Right hindlimb (tissue), 1 donor: ENCODE measurements at places on chromosomes 1 and 21.

DNA sequence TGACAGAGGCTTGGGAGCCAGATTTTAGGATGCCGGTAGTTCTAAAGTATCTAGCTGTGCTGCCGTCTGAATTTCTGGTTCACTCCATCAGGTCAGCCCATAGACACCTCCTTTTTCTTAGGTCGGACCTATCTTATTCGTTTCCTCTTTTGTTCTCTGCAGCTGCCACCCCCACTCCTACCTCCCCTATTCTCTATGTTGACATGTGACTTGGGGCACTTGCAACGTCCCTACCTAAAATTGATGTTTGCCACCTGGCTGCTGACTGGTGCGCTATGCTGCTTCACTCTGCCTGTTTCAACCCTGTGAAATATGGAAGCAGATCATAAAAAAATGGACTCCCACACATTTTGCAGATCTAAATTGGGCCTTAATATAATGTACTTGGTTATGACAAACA lies 55.3 kb downstream of the PBX1 start:
- DNase-seq = no peak

DNA sequence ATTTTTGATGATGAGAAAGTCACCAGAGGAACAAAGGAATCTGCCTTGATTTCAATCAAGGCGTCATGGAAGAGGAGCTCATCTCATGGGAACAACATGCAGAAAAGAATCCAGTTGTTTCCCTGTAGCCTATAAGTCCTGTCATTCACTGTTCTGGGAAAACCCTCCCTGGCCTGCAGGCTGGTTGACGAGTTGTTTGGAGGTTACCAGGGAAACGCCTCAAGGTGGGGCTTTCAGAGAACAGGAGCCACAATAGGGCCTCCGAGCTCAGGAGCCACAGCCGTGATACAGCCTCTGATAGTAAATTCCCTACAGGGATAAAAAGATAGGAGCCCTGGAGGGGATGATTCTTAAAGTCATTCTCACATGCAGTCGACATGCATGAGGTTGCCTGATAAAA lies 135.2 kb downstream of the PSMG1 start:
- peak; percentile 63 for DNase-seq

GRCh38 chr1:72322910-72323309 lies 40.6 kb upstream of the NEGR1 start:
- DNase-seq = no peak

DNA sequence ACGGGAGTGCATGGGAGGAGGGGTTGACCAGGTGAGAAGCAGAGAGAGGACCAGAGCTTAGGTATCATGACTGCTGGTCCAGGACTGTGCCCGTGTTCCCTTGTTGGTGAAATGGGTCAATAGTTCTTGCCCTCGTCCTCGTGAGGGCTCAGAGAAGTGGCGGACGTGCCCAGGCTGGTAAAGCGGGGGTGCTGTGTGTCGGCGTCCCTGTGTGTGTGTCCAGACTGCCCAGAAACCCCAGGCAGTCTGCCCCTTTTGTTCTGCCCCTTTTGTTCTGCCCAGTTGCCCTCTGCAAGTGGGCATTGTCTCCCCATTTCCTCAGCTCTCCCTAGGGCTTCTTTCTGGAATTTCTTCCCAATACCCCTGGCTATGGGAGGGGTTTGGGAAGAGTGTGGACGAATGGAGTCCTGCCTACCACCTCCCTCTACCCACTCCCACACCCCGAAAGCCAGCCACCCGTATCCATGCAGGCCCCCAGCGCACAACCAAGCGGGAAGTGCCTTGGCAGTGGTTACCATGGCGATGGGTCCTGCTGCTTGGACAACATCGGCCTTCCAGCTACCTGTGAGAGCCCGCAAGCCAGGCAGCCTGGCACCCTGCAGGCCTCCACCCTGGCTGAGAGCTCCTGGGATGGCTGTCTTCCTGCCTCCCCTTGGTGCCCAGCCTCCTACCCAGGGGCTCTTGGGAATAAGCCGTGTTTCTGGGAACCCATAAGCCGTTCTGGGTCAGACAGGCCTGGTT lies 34.7 kb downstream of the ACOT11 start:
- DNase-seq = peak; percentile 49

GRCh38 chr21:26534517-26534916 lies 38.6 kb downstream of the CYYR1 start:
- no peak for DNase-seq

GRCh38 chr1:87392248-87393192 lies 63.8 kb downstream of the LMO4 start:
- DNase-seq = no peak

DNA sequence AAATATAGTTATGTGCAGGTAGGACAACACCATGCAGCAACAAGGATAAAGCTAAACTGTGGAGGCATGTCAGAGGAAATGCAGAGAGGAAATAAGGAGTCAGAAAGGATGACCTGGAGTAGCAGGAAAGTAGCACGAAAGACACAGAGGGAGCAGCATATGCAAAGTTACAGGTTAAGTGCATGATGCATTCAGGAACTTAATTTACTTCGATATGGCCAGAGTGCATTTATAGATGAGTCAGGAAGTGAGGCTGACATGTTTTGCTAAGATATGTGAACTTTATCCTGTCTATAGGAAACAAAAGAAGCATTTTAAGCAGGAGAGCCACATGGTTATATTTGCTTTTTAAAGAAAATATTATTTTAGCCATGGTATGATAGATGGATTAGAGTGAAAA lies 15.4 kb upstream of the MUTYH start:
- no peak for DNase-seq

GRCh38 chr1:64966158-64966971 lies at the start of gene JAK1:
Gene JAK1 (minus strand): TSS chr1:64966549. CDS start chr1:64886264, 80,285 bp downstream.
- DNase-seq = peak; percentile 94

GRCh38 chr1:217525773-217526490 lies 105.0 kb downstream of the GPATCH2 start:
- DNase-seq = no peak

DNA sequence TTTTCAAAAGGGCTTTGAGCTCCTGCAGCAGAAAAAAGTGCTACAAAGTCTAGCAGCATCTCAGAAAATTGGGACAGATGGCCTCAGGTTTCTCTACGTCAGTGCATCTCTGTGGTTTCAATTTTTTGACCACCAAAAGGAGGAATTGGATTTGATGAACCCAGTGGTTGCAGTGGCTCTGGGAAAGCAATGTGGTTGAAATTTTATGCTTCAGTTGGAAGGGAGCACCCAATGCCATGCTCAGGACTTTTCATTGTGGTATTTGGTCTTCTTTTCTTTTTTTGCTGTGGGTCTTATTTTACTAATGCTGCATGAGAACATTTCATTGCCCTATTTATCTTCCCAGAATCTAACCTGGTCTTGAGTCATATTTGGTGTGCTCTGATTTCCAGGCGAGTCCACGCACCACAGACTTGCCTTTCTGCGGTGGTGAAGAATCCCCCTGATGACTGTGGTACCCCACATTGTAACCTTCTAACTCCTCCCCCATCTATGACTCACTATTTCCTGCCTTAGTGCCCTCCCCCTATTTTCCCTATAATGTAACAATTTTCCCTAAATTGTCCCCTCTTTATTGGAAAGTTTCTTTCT lies 56.7 kb downstream of the S1PR1 start:
- no peak for DNase-seq

DNA sequence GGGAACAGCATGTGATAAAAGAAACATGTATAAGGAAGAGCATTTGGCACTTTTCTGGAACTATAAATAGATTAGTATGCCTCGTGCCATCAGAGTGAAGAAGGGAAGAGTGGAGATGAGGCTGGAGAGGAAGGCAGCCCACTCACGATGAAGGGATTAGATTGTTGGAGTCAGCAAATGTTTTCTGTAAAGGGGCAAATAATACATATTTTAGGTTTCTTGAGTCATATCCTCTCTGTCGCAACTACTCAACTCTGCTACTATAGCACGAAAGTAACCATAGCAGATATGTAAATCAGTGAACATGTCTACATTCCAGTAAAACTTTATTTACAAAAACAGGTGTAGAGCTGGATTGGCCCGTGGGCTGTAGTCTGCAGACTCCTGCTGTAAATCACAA lies 147.8 kb downstream of the TENT5C start:
- DNase-seq = no peak

DNA sequence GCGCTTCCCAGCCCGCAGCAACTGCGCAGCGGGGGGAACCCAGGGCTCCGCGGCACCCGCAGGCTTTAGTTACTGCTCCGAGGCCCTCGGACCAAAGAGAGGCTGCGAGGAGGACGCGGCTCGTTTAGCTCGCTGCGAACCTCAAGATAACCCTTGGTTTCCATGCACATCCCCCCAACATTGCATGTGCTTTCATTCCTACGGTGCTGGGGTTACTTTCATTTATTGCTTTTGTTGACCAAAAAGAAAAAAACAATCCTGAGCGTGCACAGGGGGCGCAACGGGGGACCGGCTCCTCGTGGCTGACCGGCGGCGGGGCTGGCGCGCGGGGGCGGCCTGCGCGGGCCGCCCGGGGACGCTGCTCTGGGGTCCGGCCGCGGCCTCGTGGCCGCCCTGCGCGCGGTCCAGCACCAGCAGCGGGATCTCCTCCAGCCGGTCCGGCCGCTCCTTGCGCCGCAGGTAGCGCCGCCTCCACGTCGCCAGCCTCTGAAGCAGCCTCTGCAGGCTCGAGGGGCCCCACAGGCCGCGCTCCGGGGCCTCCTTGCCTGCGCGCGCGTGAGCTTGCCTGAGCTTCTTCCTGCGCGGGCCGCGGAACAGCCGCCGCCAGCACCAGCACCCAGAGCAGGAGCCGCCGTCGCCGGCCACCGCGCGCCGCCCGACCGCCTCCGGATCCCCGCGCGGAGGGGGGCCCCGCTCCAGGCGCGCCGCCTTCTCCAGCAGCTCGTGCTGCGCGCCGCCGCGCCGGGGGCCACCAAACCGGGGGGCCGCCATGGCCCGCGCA lies 77.4 kb downstream of the DESI2 start:
- DNase-seq = peak; percentile 72

DNA sequence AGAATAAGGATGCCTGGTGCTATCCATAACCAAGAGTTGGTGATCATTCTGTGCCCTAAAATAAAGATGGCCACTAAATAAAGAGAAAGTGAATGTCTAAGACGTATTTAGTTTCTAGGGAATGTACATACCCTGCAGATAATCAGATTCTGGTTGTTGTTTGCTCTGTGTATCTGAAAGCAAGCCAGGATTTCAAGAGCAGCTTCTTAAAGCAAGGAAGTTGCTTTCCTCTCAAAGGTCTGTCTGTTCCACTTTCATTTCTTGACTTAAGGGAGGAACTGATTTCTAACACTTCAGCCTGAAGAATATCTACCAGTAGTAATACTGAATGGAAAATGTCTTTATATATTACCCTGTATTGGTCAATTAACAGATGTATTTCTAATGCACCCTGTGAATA lies 88.8 kb downstream of the KIF1B start:
- DNase-seq = no peak

GRCh38 chr1:151990856-151991198 lies 2.8 kb downstream of the S100A10 start:
- peak; percentile 71 for DNase-seq

DNA sequence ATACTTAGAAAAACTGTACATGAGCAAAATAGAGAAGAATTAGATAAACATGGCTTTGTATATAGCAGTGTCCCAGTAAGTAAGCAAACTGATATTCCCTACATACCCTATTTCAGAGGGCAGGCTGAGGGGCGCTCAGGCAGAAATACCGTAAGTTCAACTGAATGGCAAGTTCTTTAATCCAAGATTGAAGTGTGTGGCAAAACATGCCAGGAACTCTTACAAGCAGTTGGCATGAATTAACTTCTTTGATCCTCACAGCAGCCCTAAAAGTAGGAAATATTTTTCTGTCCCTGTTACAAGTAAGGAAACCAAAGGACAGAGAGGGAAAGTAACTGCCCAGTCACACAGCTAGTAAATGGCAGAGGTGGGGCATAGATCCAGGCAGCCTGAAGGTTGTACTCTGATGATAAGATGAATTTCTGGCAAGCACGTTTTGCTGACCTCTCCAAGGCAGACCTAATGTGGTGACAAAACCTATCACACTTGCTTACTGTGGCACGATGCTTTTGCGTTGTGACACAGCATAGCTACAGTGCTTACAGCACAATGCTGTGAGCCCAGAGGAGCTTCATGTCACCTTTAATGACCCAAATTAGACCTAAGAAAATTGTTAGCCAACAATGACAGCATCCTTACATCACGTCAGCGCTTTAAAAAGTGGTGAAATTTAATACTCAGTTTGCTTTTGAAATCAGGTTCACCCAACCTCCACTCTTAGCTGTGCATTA lies 35.0 kb upstream of the THEM4 start:
- DNase-seq = no peak

DNA sequence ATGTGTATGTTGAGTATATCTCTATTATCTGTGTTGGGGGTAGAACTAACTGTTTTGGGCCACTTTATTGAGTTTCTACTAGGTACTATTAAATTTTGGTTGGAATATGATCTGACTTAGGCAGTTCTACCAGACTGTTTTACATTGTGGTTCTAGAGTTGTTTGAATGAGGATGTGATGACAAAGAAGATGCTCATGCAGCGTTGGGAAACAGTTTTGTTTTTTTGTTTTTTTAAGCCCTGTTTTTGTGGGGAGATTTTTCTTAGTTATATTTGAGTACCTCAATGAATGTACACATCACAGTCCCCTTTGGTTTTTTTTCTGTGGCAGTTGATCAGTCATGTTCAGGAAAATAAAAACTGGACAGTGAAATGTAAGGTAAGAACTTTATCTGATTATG lies 40.1 kb downstream of the TMED5 start:
- no peak for DNase-seq

GRCh38 chr1:193143285-193143684 lies 21.5 kb downstream of the CDC73 start:
- DNase-seq = no peak

DNA sequence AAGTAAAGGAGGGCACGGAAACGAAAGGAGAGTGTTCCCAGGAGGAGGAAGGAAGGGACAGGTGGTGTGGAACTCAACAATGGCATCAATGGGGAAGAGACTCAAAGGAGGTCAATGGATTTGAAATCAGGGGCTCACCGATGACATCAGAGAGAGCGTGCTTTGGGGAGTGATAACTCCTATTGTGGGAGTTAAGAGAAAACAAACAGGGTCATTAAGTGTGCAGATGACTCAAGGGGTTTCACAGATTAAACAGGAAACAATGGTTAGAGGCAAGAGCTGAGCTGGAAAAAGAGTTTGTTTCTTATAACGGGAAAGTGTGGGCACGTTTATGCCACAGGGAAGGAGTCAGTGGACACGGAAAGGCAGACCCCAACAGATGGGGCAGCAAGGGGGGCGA lies 629.1 kb downstream of the SMYD3 start:
- no peak for DNase-seq

GRCh38 chr1:109368464-109368863 lies 29.3 kb downstream of the SORT1 start:
- DNase-seq = no peak

GRCh38 chr1:156103521-156103947 lies 11.0 kb upstream of the LMNA start:
- DNase-seq = peak; percentile 84

- peak; percentile 82 for DNase-seq
Measured at GRCh38 chr1:211326528-211327345, at the start of gene TRAF5. Gene TRAF5 (plus strand): TSS chr1:211326833. CDS start chr1:211353240, 26,407 bp downstream.

- DNase-seq = no peak
Measured at GRCh38 chr1:27144049-27144748, 10.7 kb downstream of the SLC9A1 start.

GRCh38 chr1:20742671-20743070 lies 10.2 kb upstream of the SH2D5 start:
- no peak for DNase-seq
